ENCODE measurements at places on chromosomes 7 and 10.

DNA sequence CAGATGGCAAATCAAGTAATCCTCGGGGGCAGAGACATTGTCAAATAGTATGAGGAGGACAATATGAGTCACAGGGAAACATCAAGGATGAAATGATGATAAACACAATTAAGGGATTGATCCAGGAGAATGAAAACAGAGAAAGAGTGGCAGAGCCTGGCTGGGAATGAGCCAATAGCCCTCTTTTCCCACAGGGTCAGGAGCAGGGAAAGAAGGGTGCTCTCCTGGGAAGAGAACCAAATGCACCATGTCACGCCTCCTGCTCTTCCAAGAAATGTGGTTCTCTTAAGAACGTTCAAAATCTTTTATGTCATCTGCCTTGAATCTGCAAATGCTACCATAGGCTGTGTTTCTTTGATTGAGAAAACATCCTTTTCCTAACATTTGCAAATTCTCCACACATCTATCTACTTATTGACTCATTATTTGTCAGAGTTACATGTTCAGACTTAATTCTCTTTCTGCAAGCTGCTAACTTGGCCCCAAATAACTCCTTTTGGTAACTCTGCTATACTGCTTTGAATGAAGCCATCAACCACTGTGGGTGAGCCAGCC is 50.6 kb downstream of the HIPK2 start:
- DNase-seq, result no peak

DNA sequence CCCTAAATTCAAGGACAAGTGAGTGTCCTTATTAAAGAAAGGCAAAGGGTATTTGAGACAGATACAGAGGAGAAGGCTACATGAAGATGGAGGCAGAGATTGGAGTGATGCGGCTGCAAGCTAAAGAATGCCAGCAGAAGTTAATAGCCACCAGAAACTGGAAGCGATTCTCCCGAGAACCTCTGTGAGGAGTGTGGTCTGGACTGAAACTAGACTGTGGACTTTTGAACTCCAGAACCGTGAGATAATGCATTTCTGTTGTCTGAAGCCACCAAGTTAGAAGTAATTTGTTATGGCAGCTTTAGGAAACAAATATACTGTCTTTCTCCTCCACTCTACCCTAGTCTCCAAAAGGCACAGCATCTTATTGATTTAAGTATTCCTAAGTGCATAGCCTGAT is 80.3 kb upstream of the CREB5 start:
- DNase-seq, result no peak

- no peak for DNase-seq
Measured at GRCh38 chr7:108499566-108499965, 26.4 kb downstream of the PNPLA8 start.

DNA sequence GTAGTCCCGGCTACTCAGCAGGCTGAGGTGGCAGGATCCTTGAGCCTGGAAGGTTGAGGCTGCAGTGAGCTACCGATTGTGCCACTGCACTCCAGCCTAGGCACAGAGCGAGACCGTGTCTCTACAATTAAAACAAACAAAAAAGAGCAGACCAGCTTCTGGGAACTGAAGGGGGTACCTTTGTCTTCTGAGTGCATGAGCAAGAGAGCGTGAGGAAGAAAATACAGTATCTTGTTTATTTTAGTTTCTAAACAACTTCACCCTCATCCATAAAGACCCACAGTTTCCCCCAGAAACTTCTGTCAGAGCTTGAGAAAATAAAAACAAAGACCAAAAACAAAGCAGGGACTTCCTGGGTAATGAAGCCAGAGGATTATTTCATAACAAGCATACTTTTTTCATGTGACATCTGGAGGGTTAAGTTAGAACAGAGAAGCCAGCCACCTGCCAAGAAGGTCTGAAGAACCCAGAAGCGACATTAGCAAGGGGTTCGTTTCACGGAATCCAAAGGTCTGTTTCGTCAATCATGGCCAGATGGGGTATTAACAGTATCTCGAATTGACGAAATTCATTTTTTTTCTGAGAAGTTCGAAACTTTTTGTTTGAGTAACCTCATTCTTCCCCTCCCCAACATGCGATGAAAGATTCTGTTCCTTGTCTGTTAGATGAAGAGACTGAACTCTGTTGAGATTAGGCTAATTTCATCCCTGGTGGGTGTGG is 10.2 kb upstream of the IL2RA start:
- DNase-seq, result no peak

DNA sequence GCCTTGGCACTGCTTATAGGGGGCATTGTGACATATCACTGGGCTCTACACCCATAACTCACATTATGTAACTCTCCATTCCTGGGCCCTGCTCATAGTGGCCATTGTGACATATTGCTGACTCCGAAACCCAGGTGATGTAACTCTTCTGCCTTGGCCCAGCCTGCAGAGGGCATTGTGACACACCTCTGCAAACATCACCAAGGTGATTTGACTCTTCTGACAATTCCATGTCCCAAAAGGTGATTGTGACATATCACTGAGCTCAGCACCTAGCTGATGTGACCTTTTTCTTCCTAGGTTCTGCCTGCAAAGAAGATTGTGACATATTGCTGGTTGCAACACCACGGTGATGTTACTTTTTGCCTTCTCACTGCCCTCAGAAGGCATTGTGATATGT is 36.5 kb upstream of the ZNF680 start:
- no peak for DNase-seq

GRCh38 chr10:48672596-48673265 is 11.9 kb upstream of the WDFY4 start:
- no peak for DNase-seq

GRCh38 chr7:137885678-137886077 is 38.9 kb upstream of the DGKI start:
- DNase-seq, result no peak

DNA sequence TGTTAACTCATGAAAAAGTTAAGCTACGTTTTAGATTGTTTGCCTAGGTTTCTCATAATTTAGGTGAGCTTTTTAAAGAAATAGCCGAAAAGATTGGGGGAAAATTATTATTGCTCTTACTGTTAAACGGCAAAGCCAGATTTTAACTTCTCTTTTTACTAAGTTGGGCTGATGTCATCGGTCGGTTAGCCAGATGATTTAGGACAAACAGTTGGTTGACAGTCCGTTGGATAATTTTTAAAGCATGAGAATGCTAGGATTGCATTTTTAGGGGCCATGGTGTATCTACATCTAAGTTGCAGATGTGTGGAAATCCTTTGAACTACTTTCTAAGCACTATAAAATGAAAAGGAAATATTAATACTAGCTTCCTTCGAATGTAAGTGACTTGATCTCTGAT is 280.9 kb upstream of the AKR1E2 start:
- DNase-seq, result no peak

DNA sequence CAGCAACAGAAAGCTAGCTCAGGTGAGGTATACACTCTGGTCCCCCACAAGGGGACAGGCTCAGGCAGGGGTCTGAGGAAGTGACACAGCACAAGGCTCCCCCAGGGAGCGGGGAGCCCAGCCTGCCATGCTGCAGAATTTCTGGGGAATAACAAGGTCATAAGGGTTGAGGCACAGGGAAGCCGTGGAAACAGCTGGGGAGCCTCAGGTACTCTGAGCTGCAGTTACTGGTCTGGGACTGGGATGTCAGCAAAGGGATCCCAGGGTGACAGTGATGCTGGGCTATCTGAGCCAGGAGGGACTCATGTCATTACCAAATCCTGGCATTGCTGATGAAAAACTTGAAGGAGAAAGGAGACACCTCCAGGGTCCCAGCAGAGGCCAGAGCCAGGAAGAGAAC is 64.4 kb upstream of the NANOS1 start:
- DNase-seq, result no peak

DNA sequence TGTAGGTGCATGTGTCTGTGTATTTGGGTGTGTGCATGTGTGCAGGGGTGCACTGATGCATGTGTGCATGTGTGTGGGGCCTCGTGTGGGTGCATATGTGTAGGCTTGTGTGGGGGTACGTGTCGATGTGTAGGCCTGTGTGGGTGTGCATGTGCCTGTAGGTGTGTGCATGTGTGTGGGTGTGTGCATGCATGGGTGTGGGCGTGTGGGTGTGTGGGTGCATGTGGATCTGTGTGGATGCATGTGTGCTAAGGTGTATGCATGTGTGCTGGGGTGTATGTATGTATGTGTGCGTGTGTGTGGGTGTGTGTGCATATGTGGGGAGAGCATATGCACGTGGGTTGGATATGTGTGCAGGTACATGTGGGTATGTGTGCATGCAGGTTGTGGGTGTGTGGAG is 73.2 kb downstream of the NKX6-2 start:
- no peak for DNase-seq

Data from amniotic stem cell (primary cell).